ENCODE measurements at places on chromosomes 2 and 18.

DNA sequence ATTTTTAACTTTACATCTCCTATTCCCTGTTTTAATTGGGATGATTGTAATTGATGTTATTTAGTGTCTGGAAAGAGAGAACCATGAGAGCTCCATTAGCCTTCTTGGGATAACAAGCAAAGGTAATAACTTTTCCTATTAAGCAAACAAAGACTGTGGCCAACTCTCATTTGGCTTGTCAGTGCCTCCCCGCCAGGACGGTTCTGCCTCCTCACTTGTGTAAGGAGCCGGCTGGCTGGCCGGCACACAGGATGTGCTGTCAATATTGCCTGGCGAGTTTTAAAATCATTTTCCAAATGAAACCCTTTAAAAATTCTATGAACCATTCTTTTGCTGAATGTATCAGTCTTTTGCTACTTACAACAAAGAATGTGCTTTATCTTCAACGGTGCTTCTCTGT is 898.3 kb downstream of the CPS1 start:
- no peak for DNase-seq

- no peak for DNase-seq
Measured at GRCh38 chr2:24618144-24618543, 127.1 kb downstream of the NCOA1 start.

DNA sequence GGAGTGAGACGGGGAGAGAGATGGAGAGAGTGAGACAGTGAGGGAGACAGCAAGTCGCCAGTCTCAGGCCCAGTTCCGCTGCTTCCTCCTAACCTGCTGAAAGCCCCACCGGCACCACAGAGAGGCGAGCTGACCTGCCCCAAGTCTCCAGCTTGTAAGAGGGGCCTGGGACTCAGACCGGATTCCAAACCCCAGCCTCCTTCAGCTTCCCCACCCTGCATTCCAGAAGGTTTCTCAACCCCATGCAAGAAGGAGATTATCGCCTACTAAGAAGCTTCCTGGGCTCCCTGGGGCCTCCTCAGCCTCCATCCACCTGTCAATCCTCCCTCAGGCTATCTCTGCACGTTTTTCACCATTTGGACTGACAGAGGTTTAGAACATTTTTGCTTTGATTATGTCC is 173.1 kb upstream of the RAB6C start:
- no peak for DNase-seq

- DNase-seq, result no peak
Measured at GRCh38 chr18:57906852-57907251, 103.7 kb upstream of the ATP8B1 start.

GRCh38 chr18:47983946-47984345 is 53.5 kb upstream of the SMAD2 start:
- DNase-seq, result no peak

DNA sequence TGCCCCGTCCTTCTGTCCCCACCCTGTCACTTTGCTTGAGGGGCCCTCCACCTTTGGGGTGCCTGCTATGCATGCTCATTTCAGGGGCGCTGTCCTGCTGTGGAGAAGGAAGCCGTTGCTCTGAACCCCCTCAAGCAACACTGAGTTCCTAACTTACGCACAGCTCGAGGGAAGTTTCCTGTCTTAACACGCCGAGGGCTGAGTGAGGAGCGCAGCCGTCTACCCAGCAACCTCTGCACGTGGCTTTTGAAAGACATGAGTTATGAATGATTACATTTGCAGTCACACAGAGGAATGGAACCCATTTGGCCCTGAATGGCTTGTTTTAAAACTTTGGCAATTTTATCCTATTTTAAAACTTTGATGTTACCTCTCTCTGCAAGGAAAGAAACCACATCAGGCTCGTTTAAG is 14.0 kb downstream of the RAMP1 start:
- DNase-seq, result no peak

DNA sequence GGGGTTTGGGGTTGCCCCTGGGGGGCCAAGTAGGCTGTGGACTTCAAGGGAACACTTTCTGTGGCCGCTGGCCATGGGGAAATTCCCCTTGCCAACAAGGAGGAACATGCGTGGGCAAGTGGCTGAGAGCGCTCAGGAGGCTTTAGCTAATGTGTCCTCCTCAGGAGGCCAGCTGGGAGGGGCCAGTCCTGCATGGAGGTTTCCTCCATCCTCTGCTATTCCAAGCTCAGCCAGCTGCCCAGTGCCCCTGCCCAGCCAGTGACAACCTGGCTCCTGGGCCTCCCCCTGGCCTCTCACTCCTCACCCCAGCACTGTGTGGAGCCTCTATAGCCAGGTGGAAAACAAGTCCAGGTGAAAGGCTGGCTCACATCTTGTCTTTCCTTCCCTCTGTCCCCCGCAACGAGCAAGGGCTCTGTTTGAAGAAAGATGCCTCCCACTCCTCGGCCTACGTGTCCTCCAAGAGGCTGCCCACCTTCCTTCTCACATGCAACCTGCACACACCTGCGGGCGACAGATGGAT is 64.4 kb upstream of the DAPL1 start:
- DNase-seq, result no peak

DNA sequence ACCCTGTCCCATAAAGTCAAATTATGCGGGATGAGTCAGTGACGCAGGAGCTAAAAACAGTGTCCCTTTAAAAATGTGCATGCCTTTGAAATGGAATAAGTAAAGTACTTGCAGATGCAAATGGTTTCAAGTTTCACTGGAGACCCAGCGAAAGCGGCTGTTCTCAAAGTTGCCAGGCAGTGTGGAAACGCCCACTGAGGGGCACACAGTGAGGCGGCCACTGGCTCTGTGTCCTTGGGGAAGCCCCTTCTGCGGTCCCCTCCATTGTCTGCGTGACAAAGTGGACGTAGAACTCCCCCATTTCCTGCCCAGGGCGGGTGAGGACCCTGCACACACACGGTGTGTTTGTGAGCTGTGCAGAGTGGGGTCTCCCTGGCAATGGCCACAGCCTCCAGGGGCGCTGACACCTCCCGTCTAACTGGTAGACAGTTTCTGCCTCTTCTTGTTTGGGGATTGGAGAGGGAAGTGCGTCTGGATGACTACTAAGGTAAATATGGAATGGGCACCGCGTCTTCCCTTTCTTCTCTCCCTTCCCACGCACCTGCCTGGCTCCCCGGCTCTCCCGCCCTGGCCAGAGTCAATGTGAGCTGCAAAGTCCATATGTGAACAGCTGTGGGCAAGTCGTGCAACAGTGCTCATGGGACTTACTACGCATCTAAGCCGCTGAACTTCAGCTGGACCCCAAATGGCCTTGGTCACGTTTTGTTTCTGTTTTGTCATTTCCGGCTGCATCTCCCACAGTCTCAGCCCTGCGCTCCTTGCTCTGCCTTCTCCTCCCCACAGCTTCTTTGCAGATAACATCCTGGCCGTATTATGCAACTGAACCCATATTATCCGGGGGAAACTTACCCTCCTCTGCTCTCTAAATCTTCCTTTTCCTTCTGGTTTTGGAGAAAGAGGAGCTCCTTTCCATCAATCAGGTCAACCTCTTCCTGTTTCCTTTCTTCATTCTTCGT is 33.7 kb upstream of the ZNF516 start:
- DNase-seq, result no peak

GRCh38 chr2:189951791-189952535 is 110.6 kb downstream of the MSTN start:
- no peak for DNase-seq

GRCh38 chr2:10173258-10174005 is 50.9 kb downstream of the RRM2 start:
- DNase-seq, result no peak

DNA sequence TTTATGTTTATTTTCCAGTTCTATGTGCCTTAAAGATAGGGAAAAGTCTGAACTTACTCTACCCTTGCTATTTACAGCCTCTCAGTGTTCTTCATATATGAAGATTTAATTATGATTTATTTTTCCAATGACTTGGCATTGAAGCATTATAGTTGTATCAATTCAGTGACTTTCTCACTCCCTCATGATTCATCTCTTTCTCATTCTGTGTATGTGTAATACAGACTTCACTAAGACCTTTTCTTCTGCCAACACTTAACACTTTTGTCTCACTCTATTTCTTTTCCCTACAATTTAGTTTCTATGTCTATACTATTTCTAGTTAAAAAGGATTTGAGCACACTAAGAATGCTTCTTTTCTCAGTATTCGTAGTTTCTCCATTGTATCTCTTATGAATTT is 1470.3 kb upstream of the ACVR2A start:
- DNase-seq, result no peak

- no peak for DNase-seq
Measured at GRCh38 chr2:103945083-103945482, 908.8 kb upstream of the POU3F3 start.

GRCh38 chr2:230939066-230939591 is 14.1 kb upstream of the GPR55 start:
- no peak for DNase-seq

GRCh38 chr2:50006327-50006726 is 852.0 kb upstream of the FSHR start:
- no peak for DNase-seq

- DNase-seq, result no peak
Measured at GRCh38 chr18:58755304-58756010, 84.2 kb downstream of the MALT1 start.

DNA sequence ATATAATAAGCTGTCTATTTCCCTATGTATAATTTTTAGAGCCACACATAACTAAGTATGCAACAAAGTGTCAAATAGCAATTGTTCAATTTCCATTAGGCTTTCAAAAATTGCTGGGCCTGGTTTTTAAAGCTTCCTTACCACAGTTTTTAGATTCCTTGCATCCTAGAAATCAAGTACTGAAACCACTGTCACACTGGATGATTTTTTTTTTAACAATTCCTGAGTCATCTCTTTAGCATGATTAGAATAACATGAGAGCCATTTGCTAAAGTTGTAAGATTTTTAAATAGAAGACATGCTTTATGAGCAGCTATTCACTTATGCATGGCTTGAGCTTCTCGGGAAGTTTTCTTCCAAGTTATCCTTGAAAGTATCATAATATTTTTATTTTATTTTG is 319.5 kb upstream of the NXPH2 start:
- DNase-seq, result no peak

DNA sequence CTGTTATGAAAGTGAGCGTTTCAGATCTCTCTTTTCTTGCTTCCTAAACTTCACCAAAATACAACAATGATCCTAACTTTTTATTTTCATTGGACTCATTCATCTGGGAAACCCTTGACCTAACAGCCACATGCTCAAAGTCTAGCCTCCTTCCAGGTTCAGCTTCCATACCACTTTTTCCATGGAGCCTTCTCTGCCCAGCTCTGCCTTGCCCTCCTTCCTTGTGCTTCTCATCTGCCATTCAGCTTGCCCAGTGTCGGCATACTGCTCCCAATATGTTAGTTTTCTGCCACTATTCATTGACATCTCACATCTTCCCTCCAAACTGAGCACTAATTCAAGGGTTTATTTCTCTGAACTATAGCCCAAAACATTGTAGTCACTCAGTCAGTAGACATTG is 214.7 kb downstream of the RAD51AP2 start:
- no peak for DNase-seq

Data from progenitor cell of endocrine pancreas (in vitro differentiated cells).